AG04449 (cell line): ENCODE measurements at places on chromosomes 2 and 18.
A peak's percentile ranks its signal among the peaks of the same experiment; 100 is the strongest.

DNA sequence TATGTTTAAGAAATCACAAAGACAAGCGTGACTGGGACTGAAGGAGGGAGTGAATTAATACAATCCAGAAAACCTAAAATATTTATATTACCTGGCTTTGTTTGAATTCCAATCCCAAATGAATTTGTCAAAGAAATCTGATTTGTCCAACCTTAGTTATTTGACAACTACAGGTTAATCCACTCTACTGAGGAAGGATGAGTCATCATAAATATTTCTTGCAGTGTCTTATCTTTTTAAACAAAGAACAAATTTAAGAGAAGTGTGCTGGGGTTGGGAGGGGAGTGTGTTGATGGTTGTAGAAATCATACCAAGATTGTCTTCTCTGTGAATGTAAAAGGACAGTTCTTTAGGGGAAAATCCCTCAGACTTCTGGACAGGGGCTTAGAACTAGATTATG is 1106.3 kb upstream of the SLC39A10 start:
- no peak for DNase-seq

- no peak for DNase-seq
Observed at GRCh38 chr2:116719836-116720235, 1094.7 kb upstream of the DDX18 start.

DNA sequence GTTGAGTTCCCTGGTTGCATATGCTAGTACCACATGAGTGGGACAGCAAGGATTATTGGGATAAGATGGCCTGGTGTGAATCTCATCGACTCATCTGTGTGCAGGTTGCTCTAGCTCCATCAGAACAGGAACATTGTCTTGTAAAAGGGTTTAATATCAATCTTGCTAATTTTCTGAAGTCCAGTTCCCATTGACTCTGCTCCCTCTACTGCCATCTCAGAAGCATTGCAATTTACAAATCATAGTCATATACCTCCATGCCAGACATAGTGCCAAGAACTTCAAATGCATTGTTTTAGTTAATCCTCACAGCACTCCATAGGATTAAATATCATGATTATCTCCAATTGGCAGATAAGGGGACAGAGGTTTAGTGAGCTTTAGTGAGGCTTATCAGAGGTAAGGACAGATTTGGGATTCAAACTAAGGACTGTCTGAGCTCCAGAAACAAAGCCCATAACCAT is 4.8 kb upstream of the STAT4 start:
- no peak for DNase-seq

- peak; percentile 58 for DNase-seq
Observed at GRCh38 chr18:32920796-32921787, 148.3 kb upstream of the KLHL14 start.

DNA sequence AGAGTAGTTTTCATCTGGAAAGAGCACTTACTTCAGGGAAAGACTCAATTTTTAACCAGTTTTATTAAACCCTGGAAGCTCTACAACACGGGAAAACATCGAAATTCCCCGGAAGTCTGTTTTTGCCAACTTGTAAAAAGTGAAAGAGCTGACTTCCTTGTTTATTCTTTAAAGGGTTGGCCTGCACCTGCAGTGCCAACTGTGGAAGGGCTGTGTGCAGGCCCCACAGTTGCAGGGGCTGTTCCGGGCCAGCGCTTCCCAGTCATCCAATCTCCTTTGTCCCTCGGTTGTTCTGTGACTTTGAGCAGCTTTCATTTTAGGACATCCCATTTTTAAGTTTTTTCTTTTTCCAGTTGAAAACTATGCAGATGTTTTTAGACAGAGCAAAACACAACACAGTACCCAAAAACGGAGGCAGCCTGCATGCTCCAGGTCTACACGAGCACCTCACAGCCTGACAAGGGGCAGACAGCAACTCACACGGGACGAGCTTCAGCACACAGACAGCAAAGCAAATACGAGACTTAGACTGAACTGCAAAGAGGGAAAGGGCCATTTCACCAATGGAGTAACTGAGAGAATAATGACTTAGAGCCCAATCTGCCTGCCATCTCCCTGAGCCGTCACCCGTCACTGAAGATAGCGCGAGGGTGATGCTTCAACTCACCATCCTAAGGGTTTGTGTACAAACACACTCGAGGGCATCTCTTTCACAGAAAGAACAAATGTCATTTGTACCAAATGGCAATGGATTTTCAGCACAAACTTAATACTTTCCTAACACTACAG is 70.6 kb downstream of the EMILIN2 start:
- DNase-seq, result no peak

GRCh38 chr2:169286624-169287231 is 75.6 kb downstream of the LRP2 start:
- DNase-seq, result no peak

GRCh38 chr2:235377176-235377575 is 116.7 kb upstream of the AGAP1 start:
- DNase-seq, result no peak

DNA sequence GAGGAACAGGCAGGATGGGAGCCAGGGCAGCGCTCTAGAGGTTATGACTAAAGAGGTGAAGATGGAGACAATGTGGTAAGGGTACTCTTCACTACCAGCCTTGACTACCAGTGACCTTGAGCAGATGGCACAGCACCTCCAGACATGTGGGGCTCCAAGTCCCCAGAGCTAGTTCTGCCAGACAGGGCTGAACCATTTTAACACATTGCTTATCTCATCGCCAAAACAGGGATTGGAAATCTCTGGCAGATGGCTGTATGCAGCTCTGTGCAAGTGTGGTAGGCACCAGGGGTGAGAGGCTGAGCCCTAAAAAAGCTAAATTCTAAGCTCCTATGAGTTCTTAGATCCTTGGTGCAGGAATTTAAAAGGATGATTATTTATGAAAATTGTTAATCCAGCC is 41.3 kb downstream of the FSHR start:
- no peak for DNase-seq

- no peak for DNase-seq
Observed at GRCh38 chr2:75577280-75577679, 16.5 kb upstream of the EVA1A start.

DNA sequence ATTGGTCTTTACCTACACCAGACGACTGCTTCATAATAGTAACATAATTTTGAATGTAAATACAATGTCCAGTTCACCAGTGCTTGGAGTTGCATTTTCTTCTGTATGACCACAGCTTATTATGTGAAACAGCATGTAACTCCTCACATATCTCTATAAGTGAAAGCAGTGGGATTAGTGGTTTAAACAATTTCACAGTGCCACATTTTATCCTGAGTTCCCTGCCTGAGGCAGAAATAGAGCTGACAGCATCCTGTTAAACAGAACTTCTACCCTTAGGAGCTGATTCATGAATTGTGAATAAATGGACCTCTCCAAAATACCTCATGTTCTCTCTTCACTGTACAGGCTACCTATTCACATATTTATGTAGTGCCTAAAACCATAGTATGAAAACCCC is 542.3 kb upstream of the VWC2L start:
- no peak for DNase-seq

GRCh38 chr2:119455066-119455718 is 23.5 kb downstream of the TMEM37 start:
- no peak for DNase-seq

GRCh38 chr18:35028536-35028935 is 12.7 kb upstream of the MAPRE2 start:
- DNase-seq, result no peak

DNA sequence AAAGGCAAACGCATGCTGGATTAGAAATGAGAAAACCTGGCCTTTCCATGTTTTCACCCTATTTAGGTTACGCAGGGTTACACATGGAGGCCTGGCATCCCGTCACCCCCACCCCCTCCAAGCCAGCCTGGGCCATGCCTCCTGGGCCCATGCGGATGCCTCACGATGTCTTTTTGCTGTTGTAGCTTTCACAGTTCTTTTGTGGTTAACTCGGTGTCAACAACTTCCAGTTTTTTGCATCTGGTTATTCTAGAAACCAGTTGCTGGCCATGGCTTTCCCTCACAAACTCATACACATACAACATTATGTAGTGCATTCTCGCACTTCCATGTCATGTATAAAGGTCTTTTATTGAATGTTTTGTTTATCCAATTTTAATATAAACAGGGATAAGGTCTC is 204.9 kb upstream of the PXDN start:
- DNase-seq, result no peak

DNA sequence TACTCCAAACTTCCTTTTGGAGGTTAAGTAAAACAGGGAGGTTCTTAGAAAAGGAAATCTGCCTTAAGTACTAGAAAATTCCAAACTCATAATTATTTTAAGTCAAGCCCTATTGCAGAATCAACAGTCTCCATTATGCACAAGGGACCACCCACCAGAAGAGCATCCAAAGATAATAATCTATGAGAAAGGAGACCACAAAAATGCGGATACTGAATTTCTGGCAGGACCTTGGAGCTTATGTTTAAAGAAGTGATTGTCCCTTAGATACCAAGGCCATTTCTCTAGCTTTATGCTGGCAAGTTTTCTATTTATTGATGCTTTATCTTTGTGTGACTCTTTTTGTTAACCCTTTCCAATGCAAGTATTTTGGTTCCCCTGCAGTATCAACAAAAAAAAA is 404.0 kb upstream of the MMADHC start:
- peak; percentile 26 for DNase-seq

DNA sequence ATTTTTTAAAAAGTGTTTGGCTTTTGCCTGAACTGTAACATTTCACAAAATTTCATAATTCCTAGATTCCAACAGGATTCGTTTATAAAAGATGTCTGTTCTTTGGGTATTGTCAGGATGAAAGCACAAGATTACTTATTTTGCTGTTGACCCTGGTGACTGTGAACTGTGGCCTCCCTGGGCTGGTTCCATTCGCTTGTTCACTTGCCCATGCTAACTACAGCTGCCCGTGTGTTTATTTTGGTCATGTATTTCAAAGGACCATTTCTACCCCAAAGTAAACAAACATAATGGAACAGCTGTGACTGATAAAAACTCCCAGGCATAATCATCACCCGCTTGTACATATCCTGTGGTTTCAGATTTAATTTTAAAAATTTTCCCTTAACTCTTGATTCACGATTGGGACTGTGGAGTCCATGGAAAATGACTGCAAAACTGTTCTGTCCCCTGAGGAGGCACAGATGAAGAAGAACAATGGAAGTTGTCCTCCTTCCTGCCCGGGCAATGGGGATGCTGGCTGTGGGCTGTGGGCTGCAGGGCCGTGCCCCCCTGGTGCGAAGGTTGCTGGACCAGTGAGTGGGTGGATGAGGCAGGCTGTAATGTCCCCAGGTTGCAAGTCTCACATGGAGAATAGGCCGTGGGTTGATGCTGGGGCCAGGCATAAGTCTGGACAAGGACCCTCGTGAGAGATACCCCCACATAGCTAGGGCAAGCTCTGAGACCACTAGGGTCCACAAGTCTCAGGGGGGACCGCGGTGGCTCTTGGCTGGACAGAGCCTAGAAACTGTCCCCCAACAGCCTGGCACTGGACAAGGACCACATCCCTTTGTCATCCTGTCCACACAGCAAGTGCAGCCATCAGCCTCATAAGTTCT is 28.9 kb upstream of the HDAC4 start:
- no peak for DNase-seq

DNA sequence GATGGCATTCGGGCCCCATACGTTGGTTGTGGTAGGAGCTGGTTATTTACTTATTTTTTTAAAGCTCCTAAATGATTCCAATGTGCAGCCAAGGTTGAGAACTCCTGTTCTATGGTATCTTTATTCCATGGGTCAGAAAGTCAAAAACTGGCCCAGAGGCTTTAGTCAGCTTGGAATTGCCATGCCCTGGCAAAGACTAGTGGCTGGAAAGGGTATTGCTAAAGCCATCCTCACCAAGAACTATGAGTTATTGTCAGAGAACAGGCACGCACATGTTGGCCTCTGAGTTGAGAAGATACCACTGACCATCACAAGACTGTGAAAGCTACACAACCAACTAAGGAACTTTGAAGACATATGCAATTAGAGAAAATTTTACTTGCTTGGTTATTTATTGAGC is 47.9 kb upstream of the ACMSD start:
- no peak for DNase-seq

- no peak for DNase-seq
Observed at GRCh38 chr18:75179819-75180600, 28.9 kb downstream of the PTGR3 start.

DNA sequence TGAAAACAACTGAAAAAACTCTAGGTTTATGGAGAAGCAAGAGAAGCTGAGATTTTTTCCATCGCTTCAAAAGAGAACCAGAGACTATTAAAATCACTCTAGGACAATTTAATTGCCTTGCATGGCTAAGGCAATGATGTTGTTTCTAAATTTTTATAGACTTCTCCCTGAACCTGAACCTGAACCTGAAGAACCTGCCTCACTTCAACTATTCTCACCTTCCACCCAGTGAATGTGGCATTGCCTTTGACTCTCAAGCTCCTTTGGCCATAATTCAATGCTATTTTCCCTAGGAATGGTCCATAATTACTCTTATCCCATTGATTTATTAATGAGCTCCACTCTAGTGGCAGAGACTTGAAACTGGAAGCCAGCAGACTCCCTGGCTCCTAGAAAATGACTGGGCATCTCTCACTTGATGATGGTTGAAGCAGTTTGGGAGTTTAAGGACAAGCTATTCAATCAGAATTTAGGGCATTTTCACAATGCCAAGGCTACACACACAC is 303.8 kb upstream of the UBE2E3 start:
- DNase-seq, result no peak

DNA sequence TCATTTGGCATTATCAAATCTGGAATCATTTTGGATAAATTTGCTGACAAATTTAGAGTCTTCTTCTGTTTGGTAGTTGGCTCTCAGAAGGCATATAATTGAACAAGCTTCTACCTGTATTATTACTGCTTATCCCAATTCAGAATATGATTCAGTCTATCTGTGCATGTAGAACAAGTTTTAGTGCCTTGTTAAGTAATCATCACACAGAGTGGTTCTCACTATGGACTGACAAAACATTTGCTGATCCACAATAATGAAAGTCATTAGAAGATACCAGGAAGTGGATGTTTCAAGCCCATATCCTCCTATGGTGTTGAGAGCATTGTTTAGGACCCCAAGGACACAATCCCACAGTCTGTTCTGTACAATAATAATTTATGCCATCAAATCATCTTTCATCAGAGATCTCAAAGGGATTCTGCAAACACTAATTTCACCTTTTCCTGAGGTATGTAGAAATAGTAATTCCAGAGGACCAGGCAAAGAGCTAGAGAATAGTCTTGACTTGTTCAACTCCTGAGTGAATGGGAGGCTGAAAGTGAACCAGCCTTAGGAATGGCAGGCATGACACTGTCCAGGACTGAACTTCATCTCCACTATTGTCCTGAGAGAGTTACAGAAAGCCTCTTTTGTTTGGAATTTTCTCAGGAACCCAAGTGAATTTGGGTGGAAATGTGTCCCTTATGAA is 29.6 kb upstream of the DSC1 start:
- no peak for DNase-seq

- DNase-seq, result peak; percentile 14
Observed at GRCh38 chr18:26574958-26575864, 26.9 kb upstream of the KCTD1 start.

DNA sequence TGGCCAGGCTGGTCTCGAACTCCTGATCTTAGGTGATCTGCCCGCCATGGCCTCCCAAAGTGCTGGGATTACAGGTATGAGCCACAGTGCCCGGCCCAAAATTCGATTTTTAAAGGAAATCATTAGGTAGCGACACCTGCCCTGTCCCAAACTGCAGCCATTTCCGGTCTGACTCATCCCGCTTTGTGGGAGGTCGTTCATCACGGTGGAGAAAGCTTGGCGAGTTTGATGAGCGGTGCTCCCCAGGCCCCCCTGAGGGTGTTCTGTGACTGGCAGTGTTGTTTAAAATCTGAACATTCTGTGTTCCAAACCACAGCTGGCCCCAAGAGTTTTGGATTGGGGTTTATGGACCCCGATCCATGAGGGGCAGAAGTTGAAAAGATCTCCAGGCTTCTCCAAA is 53.0 kb upstream of the GLI2 start:
- no peak for DNase-seq

- DNase-seq, result no peak
Observed at GRCh38 chr2:97688062-97688827, 18.7 kb downstream of the C2orf92 start.
